ENCODE measurements at places on chromosomes 1 and 21.
A peak's percentile ranks its signal among the peaks of the same experiment; 100 is the strongest.

DNA sequence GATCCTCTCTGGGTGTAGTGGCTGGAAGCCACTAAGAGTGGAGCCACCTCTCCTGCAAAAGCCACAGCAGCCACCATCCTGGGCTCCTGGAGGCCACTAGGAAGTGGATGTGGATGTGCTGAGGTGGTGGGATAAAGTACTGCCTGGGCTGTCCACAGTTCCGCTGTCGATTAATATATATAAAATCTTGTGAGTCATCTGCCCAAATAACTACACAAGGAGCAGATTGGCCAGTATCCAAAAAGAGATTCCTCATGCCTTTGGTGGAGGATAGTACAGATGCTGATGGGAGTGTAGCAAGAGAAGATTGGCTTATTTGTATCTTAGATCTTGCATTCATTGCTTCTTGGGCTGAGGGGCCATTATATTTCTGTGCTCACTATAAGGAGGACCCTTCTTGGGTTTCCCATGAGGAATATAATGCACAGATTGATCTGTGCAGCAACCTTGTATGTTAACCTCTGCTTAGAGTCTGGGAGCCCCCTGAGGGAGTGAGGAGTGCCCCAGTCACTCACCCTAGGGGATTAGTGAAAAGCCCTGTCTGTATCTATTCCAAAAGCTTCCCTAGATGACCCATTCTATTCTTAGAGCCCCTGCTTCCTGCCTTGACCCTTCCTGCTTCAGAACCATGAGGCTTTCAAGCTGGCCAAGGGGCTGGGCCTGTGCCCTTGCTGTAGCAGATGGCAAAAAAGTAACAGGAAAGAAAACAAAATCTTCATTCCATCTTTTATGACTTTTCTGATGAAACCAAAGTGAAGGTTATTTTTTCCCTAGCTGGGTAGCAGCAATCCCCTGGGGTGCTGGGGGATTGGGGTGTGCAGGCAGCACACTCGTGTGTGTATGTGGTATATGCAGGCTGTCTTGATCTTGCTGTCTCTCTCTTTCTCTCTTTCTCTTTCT is 31.7 kb downstream of the RCSD1 start:
- no peak for DNase-seq

- no peak for DNase-seq
Measured at GRCh38 chr1:239647045-239647444, 260.7 kb downstream of the CHRM3 start.

GRCh38 chr1:33346927-33347649 is 26.2 kb upstream of the A3GALT2 start:
- peak; percentile 30 for DNase-seq

- no peak for DNase-seq
Measured at GRCh38 chr1:47324682-47325081, 8.9 kb upstream of the CMPK1 start.

DNA sequence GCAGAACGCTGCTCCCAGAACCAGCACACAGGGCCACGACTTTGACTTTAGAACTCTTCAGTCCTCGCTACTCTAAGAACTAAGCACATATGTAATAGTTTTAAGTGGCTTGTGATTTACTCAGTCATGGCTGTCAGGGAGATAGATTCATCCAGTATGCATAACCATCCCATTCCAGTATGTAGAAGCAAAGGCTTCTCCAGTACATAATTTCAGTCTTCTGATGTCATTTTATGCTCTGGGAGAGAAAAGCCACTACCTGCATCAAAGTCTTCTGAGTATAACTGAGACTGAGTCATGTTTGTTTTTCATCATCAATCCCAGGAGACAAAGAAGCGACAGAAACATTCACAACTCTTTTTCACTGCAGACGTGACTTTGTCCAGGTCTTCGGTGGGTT is 885.7 kb downstream of the PLA2G4A start:
- DNase-seq: no peak

DNA sequence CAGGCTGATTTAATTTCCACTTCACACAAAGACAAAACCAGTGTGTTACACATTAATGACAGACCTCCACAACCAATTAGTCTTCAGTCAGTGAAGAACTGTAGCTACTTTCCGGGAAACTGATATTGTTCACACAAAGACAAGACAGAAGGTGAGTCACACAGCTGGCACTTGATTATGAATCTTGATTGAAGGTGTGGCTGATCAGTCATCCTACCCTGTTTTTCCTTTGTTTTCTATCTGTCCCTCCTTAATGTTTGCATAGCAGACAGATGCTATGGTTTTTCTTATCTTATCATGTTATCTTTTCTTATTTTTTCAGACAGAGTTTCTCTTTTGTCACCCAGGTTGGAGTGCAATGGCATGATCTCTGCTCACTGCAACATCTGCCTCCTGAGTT is 185.1 kb upstream of the GREM2 start:
- DNase-seq: peak; percentile 4

- DNase-seq: no peak
Measured at GRCh38 chr1:203142684-203143408, 15.3 kb downstream of the ADORA1 start.

- DNase-seq: peak; percentile 78
Measured at GRCh38 chr1:202184750-202185460, 8.7 kb upstream of the LGR6 start.

DNA sequence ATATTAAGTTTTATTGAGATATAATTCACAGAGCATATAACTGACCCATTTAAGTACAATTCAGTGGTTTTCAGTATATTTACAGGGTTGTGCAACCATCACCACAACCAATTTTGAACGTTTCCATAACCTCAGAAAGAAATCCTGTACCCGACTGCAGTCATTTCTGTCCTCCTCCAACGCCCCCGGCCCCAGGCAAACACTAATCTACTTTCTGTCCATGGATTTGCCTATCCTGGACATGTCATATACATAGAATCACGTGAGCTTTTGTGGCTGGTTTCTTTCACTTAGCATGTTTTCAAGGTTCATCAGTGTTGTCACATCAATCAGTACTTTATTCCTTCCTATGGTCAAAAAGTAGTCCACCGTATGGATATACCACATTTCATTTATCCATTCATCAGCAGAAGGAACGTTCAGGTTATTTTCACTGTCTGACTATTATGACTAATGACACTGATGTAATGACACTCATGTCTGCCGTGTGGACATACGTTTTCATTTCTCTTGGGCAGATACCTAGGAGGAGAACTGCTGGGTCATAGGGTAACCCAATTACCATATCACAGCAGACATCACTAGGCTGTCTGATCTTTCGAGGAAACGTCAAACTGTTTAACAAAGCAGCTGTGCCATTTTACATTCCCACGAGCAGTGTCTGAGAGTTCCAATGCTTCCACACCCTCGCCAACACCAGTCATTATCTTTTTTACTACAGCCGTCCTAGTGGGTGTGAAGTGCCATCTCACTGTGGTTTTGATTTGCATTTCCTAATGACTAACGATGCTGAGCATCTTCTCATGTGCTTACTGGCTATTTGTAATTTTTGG is 30.8 kb downstream of the MRPL37 start:
- peak; percentile 69 for DNase-seq

Measured in activated CD4-positive, alpha-beta T cell treated with anti-CD3 and anti-CD28 coated beads, Interleukin-2, amount 50 U/mL, for 16 hours (primary cell).